ENCODE measurements at places on chromosomes 3 and 15.

DNA sequence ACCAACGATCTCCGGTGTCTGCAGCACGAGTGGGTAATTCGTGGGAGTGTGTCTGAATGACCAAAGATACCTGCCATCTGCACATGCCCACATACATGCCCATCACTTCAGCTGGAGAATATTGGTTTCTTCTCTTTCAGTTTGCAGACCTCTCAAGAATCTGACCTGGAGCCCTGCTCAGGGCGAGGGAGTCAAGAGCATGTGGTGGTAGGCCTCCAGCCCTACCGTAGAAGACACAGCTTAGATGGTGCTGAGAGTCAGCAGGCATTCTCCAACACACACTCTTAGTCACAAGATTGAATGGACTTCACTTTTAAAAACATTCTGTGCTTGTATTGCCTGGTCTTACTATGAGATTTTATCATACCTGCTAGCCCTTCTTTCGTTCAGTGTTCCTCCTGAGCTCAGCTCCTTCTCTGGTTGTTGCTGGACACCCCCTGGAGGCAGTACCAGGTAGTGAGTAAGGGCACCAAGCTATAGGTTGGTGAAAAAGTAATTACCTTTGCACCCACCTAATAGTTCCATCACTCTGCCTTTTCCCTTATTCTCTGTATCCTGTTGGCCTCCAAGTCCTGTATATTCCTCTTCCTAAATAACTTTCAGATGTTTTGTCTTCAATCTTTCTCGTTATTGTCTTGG, 252.0 kb downstream of the CACNA2D3 start:
- no peak for DNase-seq

DNA sequence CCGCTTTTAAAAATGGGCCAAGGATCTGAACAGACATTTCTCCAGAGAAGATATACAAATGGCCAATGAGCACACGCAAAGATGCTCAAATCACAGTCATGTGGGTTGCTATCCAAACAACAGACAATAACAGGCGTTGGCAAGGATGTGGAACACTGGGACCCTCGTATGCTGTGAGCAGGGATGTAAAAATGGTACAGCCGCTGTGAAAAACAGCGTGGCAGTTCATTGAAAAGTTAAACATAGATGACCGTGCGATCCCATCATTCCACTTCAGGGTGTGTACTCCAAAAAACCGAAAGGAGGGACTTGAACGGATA, 6.7 kb upstream of the LRRC15 start:
- no peak for DNase-seq

GRCh38 chr3:63655519-63655918, 3.0 kb downstream of the SNTN start:
- DNase-seq = no peak

GRCh38 chr3:74271541-74271940, 342.9 kb downstream of the CNTN3 start:
- no peak for DNase-seq

GRCh38 chr15:100334456-100334855, 7.3 kb downstream of the ADAMTS17 start:
- DNase-seq = no peak

- DNase-seq = no peak
Measured at GRCh38 chr3:43215663-43216275, 70.6 kb upstream of the SNRK start.

- DNase-seq = no peak
Measured at GRCh38 chr3:101954936-101955335, 105.6 kb downstream of the NFKBIZ start.

- no peak for DNase-seq
Measured at GRCh38 chr3:125331243-125331642, 43.9 kb downstream of the ZNF148 start.

- DNase-seq = no peak
Measured at GRCh38 chr3:149042789-149043386, 43.4 kb downstream of the HLTF start.

DNA sequence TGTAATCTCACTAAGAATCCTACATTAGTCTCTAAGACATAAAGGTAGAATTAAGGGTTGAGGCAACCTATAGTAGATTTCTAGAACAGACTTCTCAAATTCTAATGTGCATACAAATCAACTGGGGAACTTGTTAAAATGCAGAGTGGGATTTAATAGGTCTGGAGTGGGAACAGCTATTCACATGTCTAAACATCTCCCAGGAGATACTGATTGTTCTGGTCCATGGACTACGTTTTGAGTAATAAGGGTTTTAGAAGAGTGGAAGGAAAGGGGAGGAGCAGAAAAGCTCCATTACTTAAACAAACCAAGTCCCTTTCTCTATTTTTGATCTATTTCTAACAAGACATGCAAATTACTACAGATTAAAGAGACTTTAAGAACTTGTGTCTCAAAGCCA, 524.8 kb downstream of the TUSC7 start:
- DNase-seq = no peak

- no peak for DNase-seq
Measured at GRCh38 chr3:30778933-30779332, 115.5 kb downstream of the GADL1 start.

GRCh38 chr3:126955004-126955790, 27.7 kb upstream of the PLXNA1 start:
- no peak for DNase-seq

DNA sequence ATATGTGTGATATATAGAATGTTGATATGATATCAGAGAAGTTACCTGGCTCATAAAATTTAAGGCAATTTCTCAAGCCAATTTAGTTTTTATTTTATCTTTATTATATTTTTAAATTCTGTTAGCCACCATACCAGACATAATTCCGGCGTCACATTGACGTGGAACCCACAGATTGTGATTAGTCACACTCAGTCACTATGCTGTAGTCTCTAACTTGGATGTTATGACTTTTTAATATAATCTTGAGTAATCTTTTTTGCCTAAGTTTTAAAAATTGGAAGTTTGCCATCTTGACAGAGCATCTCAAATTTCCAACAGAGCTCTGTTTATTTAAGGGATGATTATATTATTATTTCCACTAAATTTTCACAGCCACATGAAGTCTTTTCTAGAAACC, 9.7 kb upstream of the DCLK3 start:
- DNase-seq = no peak

GRCh38 chr3:56772952-56773938, 28.5 kb downstream of the ARHGEF3 start:
- no peak for DNase-seq

DNA sequence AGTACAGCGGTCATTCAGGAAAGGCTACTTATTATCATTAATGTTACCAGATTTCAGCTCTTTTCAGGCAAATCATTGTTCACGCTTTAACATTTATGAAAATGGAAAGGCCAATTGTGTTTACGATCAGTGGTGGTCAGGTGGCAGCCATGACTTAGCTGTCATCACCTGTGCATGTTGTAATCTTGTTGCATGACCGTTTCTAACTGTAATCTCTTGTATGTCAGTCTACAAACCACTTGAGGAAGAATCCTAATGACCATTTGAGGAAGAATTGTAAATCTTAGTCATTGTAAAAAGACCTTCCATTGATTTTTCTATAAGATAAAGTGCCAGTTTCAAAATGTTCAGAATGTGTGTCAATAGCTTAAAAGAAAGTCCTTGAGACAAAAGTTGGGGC, 100.4 kb downstream of the SERPINI1 start:
- DNase-seq = no peak

GRCh38 chr15:74982183-74982582, 13.2 kb upstream of the SCAMP5 start:
- no peak for DNase-seq

- no peak for DNase-seq
Measured at GRCh38 chr15:23503576-23503975, 56.5 kb upstream of the GOLGA6L2 start.

- DNase-seq = no peak
Measured at GRCh38 chr15:37767841-37768455, 166.5 kb upstream of the TMCO5A start.

DNA sequence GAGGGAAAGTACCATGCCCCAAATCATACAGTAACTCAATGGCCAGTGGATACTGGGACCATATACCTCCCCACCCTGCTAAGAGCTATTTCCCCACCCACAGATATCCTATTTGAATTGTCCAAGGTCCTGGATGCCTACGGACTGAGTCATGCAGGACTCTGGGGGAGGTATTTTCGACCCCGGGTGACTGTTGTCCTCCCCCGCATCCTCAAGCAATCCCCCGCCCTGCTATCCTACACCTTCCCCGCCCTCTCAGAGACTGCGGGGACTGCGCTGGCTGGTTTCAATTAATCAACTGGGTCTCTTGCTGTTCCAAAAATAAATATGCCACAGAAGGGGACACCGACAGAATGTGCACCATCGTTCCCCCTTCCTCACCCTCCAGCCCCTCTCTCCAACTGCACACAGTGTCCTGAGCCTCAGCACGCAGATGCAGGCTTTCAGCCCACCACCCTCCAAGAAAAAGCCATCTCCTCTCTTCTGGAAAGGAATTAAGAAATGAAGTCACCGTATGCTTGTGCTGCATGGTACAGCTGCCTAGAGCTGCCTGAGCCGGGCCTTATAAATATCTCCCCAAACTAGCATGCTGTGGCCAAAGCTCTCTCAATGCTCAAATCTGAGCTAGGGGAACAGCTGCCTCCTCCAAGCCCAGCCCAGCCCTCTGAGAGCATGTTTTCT, 8.1 kb downstream of the CAV3 start:
- DNase-seq = no peak

DNA sequence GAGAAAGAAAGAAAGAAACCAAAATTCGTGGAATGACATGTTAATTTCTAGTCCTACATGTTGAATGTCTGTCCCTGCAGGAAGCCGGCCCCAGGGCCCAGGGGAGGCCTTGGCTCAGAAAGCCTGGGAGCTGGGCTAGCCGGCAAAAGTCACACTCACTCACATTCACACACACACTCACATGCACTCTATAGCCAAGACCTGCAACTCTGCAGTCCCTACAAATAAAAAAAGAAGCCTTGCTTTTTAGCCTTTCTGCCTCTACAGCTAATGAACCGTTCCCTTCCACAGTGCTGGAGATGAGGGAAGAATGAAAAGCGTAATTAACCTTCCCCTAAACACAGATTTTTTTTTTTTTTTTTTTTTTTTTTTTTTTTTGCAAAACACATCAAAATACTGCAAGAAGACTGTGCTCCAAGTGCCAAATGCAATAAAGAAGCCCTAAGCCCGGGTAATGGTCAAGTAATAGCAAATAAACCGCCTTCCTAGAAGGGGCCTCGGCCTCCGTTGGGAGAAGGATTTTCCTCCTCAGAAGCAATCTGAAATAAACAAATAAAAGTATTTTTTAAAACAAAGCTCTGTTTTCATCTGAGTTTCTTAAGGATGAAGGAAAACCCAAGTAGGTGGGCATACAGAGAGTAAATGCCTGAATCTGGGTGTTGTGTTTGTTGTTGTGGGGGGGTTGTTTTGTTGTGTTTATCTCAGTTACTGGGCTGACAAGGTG, 4.3 kb downstream of the MECOM start:
- no peak for DNase-seq

DNA sequence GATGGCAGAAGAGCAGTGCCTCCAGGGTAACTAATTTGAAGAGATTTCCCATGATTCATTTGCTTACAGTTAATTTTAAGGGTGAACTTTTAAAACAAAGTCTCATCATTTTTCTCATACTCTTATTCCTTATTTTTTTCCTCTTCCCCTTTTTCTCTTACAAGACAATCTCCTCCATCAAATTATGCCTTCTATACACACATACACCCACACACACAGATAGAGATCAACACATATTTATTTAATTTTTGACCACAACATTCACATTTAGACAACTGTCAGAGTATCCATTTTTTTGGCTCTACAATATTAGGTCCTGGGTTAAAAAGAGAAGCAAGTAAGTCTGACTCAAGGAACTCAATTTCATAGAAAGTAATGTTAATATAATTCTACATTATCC, 37.6 kb downstream of the AAGAB start:
- no peak for DNase-seq

DNA sequence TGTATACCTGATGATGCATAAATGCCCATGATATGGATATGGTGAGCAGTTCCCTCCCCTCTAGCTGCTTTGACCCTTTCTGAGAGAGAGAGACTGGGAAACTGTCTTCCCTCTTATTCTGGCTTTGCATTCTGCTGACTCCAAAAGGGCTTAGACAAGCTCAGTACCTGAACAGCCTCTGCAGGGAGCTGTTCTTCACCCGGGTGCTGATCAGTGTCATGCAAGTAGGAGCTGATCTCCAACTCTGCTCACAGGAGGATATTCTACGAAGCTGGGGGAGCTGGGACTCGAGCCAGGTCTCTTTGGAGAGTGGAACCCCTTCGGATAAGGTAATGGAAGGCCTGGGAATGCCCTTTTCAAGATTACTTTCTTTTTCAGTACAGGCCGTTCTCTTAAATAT, 237.1 kb downstream of the RYR3 start:
- DNase-seq = no peak

GRCh38 chr3:105327662-105328337, 38.9 kb upstream of the ALCAM start:
- DNase-seq = no peak

DNA sequence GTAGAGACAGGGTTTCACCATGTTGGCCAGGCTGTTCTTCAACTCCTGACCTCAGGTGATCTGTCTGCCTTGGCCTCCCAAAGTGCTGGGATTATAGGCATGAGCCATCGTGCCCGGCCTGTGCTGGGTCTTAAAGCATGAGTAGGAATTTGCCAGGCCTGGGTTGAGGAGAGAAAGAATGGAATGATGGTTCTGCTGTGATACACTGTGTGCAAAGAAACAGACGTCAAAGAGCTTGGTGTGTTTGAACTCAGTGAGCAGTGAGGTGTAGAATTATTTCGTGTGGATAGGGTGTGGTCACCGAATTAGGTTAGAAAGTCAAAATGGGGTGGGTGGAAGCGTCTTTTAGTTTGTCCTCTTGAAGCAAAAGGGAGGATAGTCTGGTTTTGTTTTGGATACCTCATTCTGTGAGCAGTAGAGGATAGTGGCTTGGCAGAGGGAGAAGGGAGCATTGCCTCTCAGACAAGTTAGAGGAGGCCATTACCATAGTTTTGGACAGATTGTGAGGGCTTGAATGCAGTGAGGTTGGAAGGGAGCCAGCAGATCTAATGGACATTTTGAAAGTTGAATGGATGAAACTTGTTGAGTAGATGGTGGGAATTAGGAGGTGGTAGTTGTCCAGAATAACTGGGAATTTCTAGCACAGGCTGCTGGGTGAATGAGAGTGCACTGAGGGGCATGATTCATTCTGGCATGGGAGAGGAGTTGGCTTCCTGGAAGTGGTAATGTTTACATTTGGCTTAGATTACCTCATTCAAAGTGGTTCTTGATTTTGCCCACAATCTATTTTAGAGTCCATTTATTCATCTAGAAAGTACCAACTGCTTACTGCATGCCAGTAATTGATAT, 27.2 kb downstream of the AKAP13 start:
- DNase-seq = peak; percentile 31

GRCh38 chr3:32177702-32178198, 60.7 kb upstream of the CMTM8 start:
- DNase-seq = peak; percentile 66

Data from CD4-positive, alpha-beta T cell treated with Interleukin-17A for 4 hours (primary cell).